ENCODE measurements at places on chromosomes 4 and X. TPM values are rescaled to one million over a fixed set of nuclear protein-coding genes. Genes with fewer than 3 reads are reported as not detected.
A peak's percentile ranks its signal among the peaks of the same experiment; 100 is the strongest.

- no peak overlapping the region for H3K4me3 ChIP-seq
- DNase-seq: no peak
- no peaks in the 10 kb centered on the region for H3K27me3 ChIP-seq
- no peaks in the 10 kb centered on the region for H3K36me3 ChIP-seq
- H3K27ac ChIP-seq: no peak overlapping the region
- no peaks in the 10 kb centered on the region for H3K4me1 ChIP-seq
These were observed 84.0 kb downstream of the LPAR4 start for GRCh38 chrX:78831523-78831922.

GRCh38 chrX:20514358-20514757, 247.6 kb upstream of the RPS6KA3 start:
- H3K4me1 ChIP-seq: peaks cover 27% of the 10 kb centered on the region
- peak; percentile 45 for DNase-seq
- no peaks in the 10 kb centered on the region for H3K27me3 ChIP-seq
- no peak overlapping the region for H3K4me3 ChIP-seq
- peak overlapping the region; percentile 77 for H3K27ac ChIP-seq

- H3K36me3 ChIP-seq: no peaks in the 10 kb centered on the region
- peak overlapping the region; percentile 62 for H3K27ac ChIP-seq
- H3K4me3 ChIP-seq: no peak overlapping the region
These were observed 157.6 kb downstream of the RASL11B start for GRCh38 chr4:53019485-53020382.

- peaks cover 27% of the 10 kb centered on the region for H3K4me1 ChIP-seq
- H3K27ac ChIP-seq: peak overlapping the region; percentile 22
- no peak overlapping the region for H3K4me3 ChIP-seq
- no peaks in the 10 kb centered on the region for H3K36me3 ChIP-seq
- H3K27me3 ChIP-seq: no peaks in the 10 kb centered on the region
These were observed 34.7 kb upstream of the NEUROG2 start for GRCh38 chr4:112550728-112551127.

DNA sequence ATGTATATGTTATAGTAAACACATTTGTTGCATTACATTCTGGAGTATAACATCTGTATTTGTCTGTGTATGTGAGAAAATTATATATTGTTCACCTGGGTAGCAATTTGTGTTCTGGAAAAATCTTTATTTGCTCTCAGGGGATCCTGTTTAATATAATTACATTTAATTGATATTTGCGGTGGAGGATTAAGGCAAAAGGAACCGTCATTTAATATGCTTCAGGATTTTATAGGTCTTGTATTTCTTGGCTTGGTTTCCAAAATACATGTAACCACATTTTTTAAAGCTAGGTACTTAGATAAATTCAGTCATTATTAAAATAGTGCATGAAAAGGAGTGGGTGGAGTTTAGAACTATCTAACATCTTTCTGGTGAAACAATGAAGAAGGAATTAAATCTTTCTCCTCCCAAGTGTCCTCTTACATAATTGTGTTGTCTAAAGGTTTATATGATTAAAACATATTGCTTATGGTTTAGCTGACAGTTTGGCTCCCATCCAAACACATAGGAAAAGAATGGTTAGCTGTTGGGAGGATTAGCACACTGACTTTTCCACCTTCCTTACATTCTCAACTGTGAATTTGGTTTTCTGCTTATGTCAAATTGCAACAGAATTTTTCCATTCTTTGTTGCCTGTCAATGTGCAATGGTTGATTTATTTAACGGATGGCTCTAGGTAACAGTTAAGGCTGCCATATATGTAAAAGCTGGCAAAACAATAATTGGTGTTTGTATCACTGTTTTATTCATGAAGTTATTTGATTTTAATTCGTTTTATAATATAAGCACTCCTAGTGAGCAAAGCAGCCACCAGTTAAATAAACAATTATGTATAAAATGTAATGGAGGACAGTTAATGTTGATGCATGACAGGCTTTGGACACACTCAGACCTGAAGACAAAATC, 250.8 kb upstream of the SFRP2 start:
- no peak overlapping the region for H3K27ac ChIP-seq
- no peak for DNase-seq
- H3K36me3 ChIP-seq: no peaks in the 10 kb centered on the region
- H3K4me3 ChIP-seq: no peak overlapping the region
- no peaks in the 10 kb centered on the region for H3K4me1 ChIP-seq

Gene SHISA3
- not detected for total RNA-seq
